Transverse colon (tissue), 4 donors: ENCODE measurements at places on chromosomes 4 and X. TPM values are rescaled to one million over a fixed set of nuclear protein-coding genes. Genes with fewer than 3 reads are reported as not detected.

GRIA2 gene
- not detected for total RNA-seq

PRAF2 gene
- total RNA-seq, result 16.8 TPM

CASP6 gene
- 76.1 TPM for total RNA-seq

ZCCHC18 gene
- total RNA-seq, result not detected

FAAH2 gene
- total RNA-seq, result 14.5 TPM

H2BW2 gene
- not detected for total RNA-seq

CCDC158 gene
- not detected for total RNA-seq

CTAG1B gene
- total RNA-seq, result not detected

SSX2B gene
- not detected for total RNA-seq

AKAP14 gene
- total RNA-seq, result not detected

HPSE gene
- 5.4 TPM for total RNA-seq

BGN gene
- 6.5 TPM for total RNA-seq

PRDM8 gene
- total RNA-seq, result 0.20 TPM

MAN2B2 gene
- total RNA-seq, result 17.5 TPM

SFRP2 gene
- total RNA-seq, result 6.4 TPM

CORIN gene
- total RNA-seq, result 1.6 TPM

HSFX2 gene
- not detected for total RNA-seq

AFAP1 gene
- 25.1 TPM for total RNA-seq

CENPI gene
- total RNA-seq, result not detected

TKTL1 gene
- total RNA-seq, result not detected

PAGE5 gene
- total RNA-seq, result not detected

CENPVL1 gene
- not detected for total RNA-seq

HPGD gene
- 602 TPM for total RNA-seq

VBP1 gene
- 20.1 TPM for total RNA-seq

ADH1A gene
- total RNA-seq, result not detected

HERC6 gene
- total RNA-seq, result 5.6 TPM

UCP1 gene
- not detected for total RNA-seq

SLC6A14 gene
- not detected for total RNA-seq

AFF2 gene
- not detected for total RNA-seq

SULT1E1 gene
- total RNA-seq, result not detected

GYG2 gene
- total RNA-seq, result 3.2 TPM

PRMT9 gene
- total RNA-seq, result 6.3 TPM

SOX3 gene
- not detected for total RNA-seq

NWD2 gene
- total RNA-seq, result not detected

SOD3 gene
- 112 TPM for total RNA-seq

IL1RAPL1 gene
- total RNA-seq, result 0.14 TPM
